Activated CD8-positive, alpha-beta T cell treated with anti-CD3 and anti-CD28 coated beads for 36 hours (primary cell): ENCODE measurements at places on chromosomes 4 and X.

DNA sequence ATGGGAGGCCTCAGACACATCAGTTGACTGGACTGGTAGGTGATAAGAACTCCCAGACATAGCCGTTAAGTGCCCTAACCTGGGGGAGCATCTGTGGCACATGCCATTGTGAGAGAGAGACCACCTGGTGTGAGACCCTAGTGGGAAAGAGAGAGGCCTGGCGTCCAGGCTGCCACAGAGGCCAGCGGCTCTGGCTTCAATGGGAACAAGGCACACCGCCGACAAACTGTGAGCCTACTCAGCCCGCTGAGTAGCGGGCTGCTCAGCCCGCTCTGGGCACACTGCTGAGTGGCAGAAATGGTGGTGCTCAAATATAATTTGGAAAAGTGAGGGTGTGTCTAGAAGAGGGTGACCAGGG is 34.0 kb downstream of the PHKA2 start:
- peaks cover 12% of the 10 kb centered on the region for H3K36me3 ChIP-seq
- peaks cover 7% of the 10 kb centered on the region for H3K4me1 ChIP-seq

DNA sequence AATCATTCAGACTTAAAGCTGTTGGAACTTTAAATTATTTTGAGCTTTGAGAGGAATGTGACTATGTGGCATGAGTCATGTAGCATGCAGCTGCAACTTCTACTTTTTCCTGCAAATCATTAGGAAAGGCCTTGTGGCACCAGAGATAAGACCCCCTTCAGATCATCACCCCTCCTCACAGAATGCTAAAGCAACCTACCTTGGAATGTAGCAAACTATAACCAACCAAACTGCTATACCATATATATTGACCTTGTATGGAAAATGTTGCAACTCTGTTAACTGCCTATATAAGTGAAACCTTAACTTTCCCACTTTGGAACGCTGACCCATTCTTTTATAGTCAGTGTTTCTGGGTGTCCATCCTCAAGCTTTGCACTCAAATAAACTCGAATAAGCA is 32.0 kb downstream of the ATXN3L start:
- no peak overlapping the region for H3K4me3 ChIP-seq
- peaks cover 3% of the 10 kb centered on the region for H3K4me1 ChIP-seq
- H3K27ac ChIP-seq: no peak overlapping the region
- H3K36me3 ChIP-seq: no peaks in the 10 kb centered on the region
- no peaks in the 10 kb centered on the region for H3K27me3 ChIP-seq
- DNase-seq: no peak

GRCh38 chr4:180058691-180059215 is 2184.4 kb upstream of the TENM3 start:
- peak; percentile 18 for DNase-seq
- H3K36me3 ChIP-seq: no peaks in the 10 kb centered on the region
- peak overlapping the region; percentile 48 for H3K4me3 ChIP-seq
- H3K27ac ChIP-seq: no peak overlapping the region
- H3K27me3 ChIP-seq: peaks cover 41% of the 10 kb centered on the region

- no peak overlapping the region for H3K4me3 ChIP-seq
- no peak for DNase-seq
- H3K27me3 ChIP-seq: no peaks in the 10 kb centered on the region
- no peaks in the 10 kb centered on the region for H3K4me1 ChIP-seq
Observed at GRCh38 chr4:129829373-129829772, 733.4 kb downstream of the C4orf33 start.
